ENCODE measurements at places on chromosomes 7 and 10.

DNA sequence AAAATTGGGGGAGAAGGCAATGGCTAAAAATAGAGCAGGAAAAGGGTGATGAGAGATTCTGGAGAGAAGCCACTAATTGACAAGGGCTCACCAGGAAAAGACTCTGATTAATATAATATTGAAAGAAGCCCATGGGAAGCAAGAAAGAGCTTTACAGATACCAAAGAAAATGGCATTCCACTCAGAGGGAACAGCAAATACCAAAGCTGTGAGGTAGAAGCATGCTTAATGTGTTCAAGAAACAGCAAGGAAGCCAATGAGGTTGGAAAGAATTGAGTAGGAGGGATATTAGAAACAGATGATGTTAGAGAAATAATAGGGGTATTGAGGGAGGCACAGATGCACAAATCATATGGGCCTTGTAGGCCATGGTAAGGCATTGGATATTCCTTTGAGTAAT is 130.1 kb downstream of the MYO3A start:
- no peak for DNase-seq

DNA sequence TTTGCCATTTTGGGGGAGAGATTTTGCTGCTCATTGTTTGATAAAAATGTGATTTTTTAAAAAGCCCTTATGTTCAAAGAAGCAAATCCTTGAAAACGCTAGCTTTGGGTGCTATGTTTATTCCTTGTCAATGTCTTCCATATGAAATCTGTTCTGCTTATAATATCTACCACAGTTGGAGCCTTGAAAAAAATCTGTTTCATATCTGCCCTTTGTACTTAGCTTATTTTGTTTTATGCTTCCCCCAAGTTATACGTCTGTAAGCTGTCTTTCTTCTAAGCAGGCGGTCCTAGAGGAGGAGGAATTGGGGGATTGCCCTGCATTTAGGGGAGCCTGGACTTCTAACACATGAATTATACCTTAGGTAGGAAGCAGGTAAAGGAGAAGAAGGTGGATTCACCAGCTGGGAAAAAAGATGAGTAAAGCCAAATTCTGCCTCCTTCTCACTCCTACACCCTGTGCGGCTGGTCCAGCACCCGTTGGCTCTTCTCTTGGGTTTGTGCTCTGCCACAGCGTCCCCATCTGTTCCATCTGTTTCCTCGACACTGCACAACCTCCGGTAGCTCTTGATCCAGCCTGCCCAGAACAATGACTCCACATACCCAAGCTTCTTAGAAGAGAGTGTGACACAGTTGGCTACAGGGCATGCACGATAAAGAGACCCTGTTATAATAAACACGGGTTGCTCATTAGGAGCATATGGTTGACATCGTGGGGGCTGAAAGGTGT is 31.9 kb upstream of the NEUROD6 start:
- DNase-seq = no peak

DNA sequence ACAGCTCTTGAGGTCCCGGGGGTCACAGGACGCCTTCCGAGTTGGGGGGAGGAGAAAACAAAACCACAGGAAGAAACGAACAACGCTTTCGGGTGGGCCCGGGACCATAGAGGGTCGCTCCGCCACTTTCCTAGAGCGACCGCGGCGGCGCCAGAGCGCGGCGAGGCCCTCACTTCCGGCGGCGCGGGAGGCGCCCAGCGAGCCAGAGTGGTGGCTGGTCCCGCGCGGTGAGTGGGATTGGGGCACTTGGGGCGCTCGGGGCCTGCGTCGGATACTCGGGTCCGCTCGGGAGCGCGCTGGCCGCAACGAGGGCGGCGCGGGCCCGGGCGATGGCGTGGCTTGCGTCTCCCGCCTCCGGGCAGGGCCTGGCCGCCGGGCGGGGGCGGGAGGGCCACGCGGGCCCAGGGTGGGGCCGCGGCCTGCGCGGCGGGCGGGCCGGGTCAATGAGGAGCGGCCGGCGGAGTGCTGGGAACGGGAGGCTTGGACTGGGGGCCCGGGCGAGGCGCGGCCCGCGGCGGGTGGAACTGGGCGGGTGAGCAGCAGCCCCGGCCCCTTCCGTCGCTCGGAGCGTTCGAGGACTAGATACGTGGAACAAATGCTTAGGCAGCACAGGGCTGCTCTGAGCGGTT is at the start of gene ZNF22:
ZNF22 (plus strand) TSS at position 172 of the 629 bp plus-strand sequence. CDS start 2,446 bp downstream, outside the sequence.
- DNase-seq = peak; percentile 62

DNA sequence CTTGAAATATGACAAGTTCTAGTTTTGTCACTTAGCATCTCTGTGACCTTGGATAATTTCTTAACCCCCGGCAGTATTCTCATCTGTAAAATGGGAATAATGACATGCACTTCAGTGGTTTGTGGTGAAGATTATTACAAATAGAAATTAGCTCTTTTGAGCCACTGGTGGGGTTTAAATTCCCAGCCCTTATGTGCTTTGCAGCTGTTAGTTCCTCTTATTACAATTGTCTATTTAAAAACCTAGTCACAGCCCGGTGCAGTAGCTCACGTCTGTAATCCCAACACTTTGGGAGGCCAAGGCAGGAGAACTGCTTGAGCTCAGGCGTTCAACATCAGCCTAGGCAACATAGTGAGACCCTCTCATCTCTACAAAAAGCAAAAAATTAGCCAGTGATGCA is 30.1 kb downstream of the CAV1 start:
- DNase-seq = no peak

GRCh38 chr10:9268176-9268575 is 1213.7 kb downstream of the GATA3 start:
- no peak for DNase-seq

DNA sequence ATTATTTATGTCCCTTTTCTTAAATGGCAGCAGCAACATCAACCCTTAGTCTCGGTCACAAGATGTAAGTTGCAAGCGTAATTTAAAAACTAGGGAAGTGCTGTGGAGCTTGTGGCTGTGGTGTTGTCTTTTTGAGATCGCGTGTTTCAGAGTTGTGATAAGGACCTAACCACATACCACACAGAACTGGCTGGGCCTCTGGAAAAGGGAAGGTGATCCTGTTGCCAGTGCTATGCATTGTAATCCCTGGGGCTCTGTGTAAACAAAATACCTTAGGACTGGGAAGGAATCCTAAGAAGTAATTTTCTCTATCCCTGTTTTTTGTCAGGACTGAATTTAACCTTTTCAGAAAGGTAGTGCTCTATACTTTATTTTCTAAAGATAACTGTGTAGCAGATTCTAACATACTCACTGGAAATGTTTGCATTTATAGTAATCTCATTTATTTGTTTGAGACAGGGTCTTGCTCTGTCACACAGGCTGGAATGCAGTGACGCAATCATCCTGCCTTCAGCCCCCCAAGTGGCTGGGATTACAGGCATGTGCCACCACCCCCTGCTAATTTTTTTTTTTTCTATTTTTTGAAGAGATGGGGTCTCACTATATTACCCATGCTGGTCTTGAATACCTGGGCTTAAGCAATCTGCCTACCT is 60.4 kb downstream of the INPP5F start:
- no peak for DNase-seq

GRCh38 chr10:16690417-16690816 is 126.8 kb downstream of the RSU1 start:
- DNase-seq = no peak

DNA sequence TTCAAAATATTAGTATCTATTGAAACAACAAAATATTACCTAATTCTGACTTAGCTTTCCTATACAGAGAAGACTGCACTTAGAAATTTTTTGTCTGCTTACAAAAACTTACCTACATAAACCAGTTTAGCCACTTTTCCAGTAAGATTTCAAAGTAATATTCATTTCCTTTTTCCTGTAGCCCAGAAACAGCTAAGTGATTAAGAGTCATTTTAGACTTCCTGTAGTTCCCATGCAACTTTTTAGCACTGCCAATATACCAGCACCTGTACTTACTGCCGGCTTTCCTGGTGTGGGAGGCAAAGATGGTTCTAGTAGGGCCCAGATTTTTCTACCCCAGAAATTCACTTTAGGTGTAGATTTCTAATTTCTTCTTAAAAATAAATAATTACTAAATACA is 21.8 kb downstream of the NT5C2 start:
- no peak for DNase-seq

GRCh38 chr7:30838008-30838407 is 66.8 kb downstream of the MINDY4 start:
- DNase-seq = no peak

DNA sequence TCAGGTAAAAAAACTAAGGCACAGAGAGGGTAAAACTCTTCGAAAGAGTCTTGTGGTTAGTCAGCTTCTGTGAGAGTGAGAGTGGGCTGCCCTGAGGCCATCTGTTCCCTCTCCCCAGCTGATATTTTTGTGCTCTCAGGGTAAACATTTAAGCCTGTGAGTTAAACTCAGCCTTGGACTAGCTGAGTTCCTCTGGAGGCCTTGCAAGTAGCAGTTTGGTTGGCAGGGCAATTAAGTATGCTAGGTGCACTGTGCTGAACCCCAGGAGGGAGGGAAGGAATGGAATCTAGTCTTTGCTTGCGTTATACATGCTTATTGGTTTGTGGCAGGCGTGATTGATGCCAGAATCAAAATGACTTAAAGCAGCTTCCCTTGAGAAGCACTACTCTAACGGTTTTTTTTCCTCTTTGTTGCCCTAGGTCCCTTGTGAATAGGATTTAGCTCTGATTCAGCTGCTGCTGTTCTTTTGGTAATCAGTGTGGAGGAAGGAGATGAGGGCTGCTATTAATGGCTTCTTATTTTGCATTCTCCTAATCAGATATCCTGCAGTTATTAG is 140.2 kb downstream of the AUTS2 start:
- no peak for DNase-seq

GRCh38 chr7:109178342-109178741 is 608.7 kb downstream of the DNAJB9 start:
- DNase-seq = no peak

DNA sequence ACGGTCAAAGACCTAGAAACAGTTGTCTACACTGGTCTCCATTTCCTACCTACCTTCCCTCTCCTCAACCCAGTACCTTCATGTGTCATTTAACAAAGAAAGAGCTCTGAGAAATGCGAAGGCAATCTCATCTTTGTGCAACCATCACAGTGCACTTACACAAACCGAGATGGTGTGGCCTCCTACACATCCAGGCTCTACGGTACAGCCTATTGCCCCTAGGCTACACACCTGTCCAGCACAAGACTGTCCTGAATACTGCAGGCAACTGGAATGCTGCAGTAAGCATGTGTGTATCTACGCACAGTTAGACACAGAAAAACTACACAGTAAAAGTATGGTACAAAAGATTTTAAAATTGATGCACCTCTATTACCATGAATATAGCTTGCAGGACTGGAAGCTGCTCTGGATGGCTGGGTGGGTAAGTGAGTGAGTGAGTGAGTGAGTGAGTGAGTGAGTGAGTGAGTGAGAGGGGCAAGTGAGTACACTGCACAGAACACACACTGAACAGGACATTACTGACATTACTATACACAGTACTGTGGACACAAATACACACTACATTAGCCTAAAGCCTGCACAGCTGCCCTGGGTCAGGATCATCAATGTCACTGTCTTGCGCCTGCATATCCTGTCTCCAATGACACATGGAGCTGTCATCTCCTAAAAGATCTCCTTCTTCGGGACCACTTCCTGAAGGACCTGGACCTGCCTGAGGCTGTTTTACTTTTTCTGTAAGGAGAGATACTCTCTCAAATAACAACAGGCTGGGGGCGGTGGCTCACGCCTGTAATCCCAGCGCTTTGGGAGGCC is 18.5 kb downstream of the ITGB1 start:
- no peak for DNase-seq

- peak; percentile 37 for DNase-seq
Measured at GRCh38 chr10:21173802-21174714, 276.9 kb upstream of the NEBL start.

DNA sequence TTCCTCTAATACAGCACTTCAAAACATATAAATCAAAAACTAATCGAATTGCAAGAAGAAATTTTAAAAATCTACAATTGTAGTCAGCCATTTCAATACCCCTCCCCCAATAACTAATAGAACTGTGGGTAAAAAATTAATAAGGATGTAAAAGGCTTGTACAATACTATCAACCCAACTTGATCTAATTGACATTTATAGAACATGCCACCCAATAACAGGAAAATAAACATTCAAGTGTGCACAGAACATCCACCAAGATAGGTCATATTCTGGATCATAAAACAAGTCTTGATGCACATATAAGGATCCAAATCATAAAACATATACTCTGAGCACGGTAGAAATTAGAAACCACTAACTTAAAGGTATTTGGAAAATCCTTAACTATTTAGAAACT is 4.0 kb upstream of the GPAM start:
- DNase-seq = no peak

DNA sequence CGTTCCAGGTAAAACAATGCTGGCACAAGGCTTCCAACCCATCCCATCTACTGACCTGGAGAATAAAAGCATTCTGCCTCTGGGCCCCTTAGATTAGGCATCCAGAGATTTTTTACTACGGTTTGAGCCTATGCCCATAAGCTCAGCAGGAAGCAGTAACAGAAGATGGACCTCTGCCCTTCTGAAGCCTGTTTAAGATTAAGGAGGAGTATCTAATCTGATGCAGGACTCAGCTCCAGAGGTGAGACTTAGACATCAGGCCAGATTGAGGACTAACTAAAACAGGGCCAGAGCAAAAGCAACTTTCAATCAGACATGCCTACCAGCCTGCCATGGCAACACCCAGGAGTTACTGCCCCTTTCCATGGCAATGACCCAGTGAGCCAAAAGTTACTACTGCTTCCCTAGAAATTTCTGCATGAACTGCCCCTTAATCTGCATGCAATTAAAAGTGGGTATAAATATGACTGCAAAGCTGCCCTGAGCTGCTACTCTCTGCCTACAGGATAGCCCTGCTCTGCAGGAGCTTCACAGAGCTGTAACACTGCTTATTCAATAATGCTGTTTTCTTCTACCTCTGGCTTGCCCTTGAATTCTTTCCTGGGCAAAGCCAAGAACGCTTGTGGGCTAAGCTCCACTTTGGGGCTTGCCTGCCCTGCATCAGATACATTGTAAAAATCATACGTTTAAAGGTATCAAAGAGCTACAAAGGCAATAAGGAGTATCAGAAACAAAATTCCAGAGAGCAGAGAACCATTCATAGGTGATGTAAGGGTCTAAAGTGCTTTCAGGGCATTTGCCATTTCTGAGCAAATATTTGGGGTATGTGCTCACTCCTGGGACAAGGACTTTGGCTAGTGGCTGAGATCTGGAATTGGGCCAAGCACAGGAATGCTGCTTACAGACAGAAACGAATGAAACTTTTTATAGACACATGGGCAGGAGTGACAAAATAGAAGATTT is 25.0 kb upstream of the CNNM1 start:
- no peak for DNase-seq

GRCh38 chr7:27121684-27122076 is 8.9 kb downstream of the HOXA4 start:
- DNase-seq = no peak

Data from GM12891 (cell line).